Cerebellar nuclear complex (tissue), 1 donor: ENCODE measurements at places on chromosomes 3 and 15.

- no peak for DNase-seq
These were observed 971.2 kb downstream of the DIPK2A start for GRCh38 chr3:144942838-144943197.

GRCh38 chr3:137764563-137765309 lies 621 bp downstream of the SOX14 start:
- DNase-seq = no peak

DNA sequence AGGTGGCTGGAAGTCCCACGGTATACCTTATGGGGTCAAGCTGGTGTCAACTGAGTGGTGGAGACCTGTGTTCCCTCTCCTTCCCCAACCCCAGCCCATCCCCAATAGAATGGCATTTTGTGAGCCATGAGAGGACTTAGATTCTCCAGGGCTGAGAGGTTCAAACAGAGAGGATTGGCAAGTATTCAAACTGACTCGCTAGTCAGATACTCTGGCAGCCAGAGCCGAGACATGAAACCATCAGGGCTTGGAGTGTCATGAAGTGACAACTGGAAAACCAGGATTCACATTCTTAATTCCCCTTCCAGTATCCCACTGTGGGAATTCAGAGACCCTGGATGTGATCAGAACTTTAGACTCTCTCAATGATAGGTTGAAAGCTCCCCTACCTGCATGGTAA lies 159.4 kb upstream of the SNTN start:
- DNase-seq = no peak

- no peak for DNase-seq
These were observed 202.6 kb upstream of the ATP10A start for GRCh38 chr15:26065723-26066122.

GRCh38 chr3:127886231-127886955 lies 28.6 kb upstream of the KBTBD12 start:
- DNase-seq = no peak

DNA sequence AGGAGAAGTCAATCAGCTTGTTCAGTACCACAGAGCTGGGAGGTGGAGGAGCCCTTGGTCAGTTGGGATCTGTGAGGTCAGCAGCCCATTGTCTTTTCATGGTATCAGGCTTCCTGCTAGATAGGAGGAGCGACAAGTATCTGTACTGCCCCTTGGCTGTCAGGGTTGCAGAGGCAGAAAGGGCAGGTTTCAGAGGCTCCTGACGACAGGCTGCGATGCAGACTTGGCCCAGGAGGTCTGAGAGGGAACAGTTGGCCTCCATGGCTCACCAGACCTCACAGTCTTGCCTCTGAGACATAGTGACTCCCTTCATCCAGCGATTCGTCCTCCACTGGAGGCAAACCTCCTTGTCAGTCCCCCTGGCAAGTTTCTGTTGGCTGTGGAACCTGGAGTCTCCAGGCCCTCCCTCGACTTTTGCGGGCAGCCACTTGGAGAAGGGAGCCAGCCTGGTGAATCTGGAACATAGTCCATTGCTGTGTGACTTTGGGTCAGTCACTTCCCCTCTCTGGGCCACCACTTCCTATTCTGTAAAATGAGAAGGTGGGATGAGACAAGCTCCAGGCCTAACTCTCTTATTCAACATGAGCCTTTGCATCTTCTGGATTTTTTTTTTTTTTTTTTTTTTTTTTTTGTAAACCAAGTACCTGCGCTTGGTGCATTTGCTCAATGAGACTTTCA lies 177.9 kb upstream of the TLE3 start:
- DNase-seq = no peak

DNA sequence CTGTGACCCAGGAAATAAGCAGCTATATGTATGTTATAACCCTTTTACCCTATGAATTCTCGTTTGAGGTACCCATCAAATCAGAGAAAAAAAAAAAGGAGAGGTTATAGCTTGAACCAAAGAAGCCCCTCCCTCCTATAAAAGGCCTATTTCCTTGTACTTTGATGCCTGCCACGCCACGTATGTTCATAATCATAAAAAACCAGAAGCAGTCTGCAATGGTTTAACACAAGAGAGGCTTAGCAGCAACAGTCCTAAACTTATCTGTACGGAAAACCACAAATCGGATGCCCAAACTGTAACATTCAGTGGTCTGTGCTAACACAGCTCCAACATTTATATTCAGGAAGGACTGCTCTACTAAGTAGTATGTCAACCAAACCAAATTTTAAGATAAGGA lies 21.2 kb downstream of the CCR8 start:
- no peak for DNase-seq

GRCh38 chr3:129560269-129560787 lies 17.4 kb downstream of the H1-8 start:
- DNase-seq = no peak

DNA sequence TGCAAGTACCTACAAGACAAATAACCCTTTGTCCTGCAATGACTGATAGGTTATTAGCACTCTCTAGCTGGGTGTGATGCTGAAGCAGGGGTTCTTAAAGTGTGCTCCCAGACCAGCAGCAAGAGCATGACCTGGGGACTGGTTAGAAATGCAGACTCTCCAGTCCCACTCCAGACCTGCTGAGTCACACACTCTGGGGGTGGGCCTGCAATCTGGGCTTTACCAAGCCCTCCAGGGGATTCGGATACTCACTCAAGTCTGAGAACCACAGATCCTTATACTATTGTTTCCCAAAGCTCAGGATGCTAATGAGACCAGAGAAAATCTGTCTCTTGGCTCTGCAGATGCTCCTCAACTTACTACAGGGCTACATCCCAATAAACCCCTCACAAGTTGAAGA lies 142.1 kb upstream of the RAD18 start:
- DNase-seq = no peak

DNA sequence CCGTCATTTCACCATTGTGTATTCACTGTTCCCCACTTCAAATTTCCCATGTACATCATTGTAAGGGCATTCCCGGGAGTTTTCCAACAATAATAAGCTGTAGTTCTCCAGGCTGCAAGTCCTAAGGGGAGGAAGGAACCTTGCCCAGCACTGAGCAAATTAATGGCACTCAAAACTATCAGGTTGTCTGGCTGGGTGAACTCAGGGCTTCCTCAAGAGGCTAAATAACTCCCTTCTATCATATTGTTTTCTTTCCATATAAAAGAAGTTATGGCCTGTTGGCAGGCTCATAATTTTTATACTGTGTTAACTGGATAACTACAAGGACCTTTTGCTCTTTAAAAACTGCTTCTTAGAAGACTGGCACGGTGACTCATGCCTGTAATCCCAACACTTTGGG lies 71.4 kb downstream of the SEMA6D start:
- DNase-seq = no peak

DNA sequence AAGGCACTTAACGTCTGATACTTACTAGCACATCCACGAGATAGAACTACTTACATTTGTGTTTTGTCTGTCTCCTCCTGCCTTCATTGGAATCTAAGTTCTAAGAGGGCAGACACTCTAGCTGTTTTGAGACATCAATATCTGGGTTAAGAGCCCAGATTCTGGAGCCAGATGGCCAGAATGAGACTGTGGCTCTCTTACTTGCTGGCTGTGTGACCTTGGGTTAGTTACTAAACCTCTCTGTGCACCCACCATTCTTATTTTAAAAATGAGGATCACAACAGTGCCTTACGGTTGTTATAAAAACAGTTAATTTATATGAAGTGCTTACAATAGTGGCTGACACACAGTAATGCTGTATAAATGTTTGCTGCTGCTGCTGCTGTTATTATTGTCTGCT lies 7.7 kb downstream of the STARD5 start:
- no peak for DNase-seq

- no peak for DNase-seq
These were observed 132.6 kb upstream of the TBL1XR1 start for GRCh38 chr3:177329854-177330253.

DNA sequence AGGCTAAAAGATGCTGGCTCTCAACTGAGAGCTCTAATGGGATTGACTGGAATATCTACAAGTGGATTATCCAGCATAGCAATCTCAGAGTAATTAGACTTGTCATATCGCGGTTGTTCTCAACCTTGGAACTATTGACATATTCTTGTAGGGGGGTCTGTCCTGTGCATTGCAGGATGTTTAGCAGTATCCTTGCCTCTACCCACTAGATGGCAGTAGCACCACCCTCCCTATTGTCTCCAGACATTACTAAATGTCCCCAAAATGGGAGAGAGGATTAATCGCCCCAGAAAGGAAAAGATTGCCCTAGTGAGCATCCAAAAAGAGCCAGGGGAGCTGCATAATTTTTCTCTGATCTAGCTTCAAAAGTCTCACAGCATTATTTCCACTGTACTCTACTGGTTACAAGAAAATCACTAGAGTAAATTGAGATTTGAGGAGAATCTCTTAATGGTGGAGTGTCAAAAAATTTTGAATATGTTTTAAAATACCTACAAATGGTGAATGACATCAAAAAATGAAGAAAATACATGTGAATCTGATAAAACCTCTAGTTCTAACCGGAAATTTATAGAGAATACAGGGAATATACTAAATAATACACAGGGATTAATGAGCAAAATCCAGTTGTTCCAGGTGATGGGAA lies 388.2 kb upstream of the AGTR1 start:
- DNase-seq = no peak

- DNase-seq = no peak
These were observed 32.9 kb upstream of the CYP11A1 start for GRCh38 chr15:74400313-74400860.

DNA sequence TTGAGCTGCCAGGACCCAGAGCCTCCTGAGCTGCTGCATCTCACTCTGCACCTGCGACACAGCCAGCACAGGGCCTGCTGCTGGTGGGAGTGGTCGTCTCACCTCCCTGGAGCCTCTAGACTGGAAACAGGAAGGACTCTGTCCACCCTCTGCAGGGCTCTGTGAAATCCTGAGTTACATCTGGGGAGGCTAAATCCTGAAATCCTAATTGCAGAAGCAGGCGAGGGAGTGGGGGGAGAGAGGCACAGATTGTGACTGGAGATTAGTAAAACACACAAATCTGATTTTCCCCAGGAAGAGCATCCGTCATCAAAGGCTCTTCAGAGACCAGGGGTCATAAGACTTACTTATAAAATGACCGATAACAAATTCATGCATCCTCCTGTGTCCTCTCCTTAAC lies 31.6 kb upstream of the GABRG3 start:
- DNase-seq = no peak

GRCh38 chr3:45972534-45973402 lies 22.9 kb downstream of the FYCO1 start:
- DNase-seq = no peak

GRCh38 chr15:80142646-80143045 lies 10.2 kb upstream of the FAH start:
- DNase-seq = no peak

DNA sequence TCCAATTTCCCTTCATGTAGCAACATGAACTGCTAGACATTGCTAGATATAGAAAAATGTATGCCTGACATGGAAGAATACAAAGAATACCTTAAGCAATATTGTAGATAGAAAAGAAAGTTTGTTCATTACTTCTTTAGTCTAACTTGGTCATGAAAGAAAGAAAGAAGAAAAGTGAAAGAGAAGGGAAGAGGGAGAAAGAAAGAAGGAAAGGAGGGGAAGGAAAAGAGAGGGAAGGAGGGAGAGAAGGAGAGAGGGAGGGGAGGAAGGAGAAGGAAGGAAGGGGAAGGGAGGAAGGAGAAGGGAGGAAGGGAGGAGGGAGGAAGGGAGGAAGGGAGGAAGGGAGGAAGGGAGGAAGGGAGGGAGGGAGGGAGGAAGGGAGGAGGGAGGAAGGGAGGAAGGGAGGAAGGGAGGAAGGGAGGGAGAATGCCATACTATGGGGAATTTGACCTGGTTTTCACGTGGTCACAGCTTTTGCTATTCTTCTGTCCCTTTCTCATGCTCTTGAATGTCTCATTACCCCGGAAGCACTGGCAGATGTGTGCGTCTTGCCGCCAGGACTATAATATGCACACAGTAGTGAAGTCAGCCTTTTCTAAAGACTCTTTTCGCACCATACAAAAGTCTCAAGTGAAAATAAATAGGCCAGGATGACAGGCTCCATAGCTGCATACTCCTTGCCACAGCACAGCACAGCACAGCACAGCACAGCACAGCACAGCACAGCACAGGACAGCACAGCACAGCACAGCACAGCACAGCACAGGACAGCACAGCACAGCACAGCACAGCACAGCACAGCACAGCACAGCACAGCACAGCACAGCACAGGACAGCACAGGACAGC lies 78.2 kb downstream of the CHAC1 start:
- DNase-seq = no peak

- DNase-seq = no peak
These were observed 375.3 kb downstream of the TBC1D5 start for GRCh38 chr3:17367171-17367570.

GRCh38 chr3:13608969-13609725 lies 60.2 kb downstream of the FBLN2 start:
- no peak for DNase-seq

DNA sequence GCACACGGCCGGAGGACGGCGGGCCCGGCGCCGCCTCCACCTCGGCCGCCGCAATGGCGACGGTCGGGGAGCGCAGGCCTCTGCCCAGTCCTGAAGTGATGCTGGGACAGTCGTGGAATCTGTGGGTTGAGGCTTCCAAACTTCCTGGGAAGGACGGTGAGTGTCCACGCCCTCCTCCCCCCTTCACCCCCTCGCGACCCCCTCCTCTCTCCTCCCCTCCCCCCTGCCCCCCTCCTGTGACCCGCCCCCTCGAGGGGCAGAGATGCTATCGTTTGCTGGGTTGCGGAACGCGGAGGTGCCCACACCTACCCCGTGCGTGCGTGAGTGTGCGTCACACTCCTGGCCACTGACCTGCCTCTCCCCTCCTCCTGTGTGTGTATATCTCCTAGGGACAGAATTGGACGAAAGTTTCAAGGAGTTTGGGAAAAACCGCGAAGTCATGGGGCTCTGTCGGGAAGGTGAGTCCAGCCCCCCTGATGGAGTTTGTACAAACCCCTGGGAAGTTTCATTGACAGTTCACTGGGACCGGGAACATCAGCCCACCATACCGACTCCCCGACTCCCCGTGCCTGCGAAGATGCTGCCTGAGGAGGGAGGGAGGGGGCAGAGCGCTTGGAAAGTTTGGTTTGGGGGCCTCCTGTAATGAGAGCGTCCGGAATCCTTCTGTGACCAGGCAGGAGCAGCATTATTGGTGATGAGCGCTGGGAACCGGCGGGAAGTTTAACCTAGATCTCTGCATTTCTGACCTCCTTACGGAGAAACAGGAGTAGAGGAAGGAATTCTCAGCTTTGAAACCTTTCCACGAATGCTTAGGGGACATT lies 795 bp upstream of the SCAANT1 start:
- no peak for DNase-seq

- no peak for DNase-seq
These were observed 47.4 kb downstream of the TMEM266 start for GRCh38 chr15:76107169-76107568.

- DNase-seq = no peak
These were observed 36.2 kb downstream of the KBTBD12 start for GRCh38 chr3:127951276-127951675.

- no peak for DNase-seq
These were observed 23.5 kb downstream of the COLQ start for GRCh38 chr3:15497964-15498363.

- no peak for DNase-seq
These were observed 103.1 kb downstream of the KLHL25 start for GRCh38 chr15:85691350-85692240.

- no peak for DNase-seq
These were observed 268.9 kb upstream of the LYSMD4 start for GRCh38 chr15:100002086-100002620.
